ENCODE measurements at places on chromosomes 5 and 9. TPM values are rescaled to one million over a fixed set of nuclear protein-coding genes. Genes with fewer than 3 reads are reported as not detected.

DNA sequence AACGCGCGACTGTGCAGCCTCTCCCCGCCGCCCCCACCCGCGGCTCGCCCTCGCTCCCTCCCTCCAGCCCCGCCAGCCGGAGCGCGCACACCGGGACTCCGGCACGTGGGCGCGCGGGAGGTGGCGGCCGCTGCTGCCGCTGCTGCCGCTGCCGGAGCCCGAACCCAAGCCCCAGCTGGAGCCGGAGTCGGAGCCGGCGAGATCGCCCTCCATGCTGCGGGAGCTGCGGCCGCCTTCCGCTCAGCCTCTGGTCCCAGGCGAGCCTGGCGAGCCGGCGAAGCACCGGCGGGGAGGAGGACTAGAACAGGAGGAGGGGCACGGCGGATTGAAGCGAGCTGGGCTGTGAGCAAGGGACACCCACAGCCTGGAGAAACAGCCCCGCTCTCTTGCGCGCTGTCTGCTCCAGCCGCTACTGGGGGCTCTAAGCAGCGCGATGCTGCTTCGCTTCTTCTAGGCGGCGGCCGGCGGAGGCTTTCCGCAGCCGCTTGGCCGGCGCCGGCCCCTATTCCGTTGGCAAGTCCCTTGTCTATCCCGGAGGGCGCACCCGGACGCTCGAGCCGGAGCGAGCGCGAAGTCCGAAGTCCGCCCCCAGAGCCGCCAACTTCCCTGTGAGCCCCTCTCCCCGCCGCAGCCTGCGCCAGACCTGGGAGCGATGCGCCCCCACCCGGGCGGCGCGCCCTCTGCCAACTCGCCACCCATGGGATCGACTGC, 598.7 kb upstream of the SGCD start:
- DNase-seq, result peak; percentile 51

Gene CTXN3
- not detected for total RNA-seq

Gene SHC3
- 1.7 TPM for total RNA-seq

- DNase-seq, result no peak
These were observed 218.1 kb upstream of the CD180 start for GRCh38 chr5:67414712-67415111.

- DNase-seq, result no peak
These were observed 14.4 kb downstream of the GALNT12 start for GRCh38 chr9:98821831-98822230.

DNA sequence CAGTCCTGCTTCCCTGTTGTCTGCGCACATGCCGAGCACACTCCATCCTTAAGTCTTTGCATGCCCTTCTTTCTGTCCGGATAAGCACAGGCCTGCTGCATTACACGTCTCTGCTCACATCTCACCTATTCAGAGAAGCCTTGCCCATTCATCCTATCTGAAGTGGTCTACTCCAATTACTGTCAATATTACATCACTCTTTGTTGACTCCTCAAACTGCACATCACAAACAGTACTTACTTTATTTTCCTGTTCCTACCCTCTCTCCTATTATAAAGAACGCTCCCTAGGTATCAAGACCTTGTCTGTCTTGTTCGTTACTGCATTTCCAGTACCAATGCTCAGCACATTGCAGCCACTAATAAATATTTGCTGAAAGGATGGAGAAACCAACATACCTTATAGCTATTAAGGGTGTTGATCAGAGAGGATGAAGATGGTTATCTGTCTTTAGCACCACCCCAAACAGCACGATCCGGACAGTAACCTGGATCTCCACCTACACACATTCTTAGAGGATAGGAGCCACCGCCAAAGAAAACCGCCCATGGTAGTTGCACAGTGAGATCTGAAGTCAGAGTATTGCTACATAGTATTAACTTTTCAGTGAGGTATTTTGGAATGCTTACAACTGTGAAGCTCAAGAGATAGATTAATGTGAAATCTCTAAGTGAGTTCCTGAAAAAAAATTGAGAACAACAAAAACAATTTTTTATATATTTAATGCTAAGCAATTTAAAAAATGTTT, 1.6 kb upstream of the PRRC1 start:
- DNase-seq, result no peak

DNA sequence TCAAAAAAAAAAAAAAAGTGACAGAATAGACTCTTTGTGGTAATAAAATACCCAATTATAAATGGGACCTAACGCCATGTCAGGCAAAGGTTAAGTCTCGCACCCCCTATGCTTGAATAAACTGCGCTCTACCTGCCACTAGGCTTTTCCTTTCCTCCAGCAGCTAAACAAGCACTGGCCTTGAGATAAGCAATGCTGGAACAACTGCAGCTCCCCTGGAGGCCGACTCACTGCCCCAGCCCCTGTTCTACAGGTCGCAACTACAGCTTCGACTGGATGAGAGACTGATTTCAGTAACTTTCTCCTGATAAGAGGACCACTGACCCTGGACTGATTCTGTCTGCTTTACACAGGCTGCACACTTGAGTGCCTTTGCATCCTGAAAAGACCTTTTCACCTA, 210.2 kb downstream of the HSPA4 start:
- no peak for DNase-seq

- DNase-seq, result no peak
These were observed 150.1 kb downstream of the SLC28A3 start for GRCh38 chr9:84190411-84190810.

Gene ALDH7A1
- total RNA-seq, result 42.6 TPM

GRCh38 chr9:135661816-135662560, 1.1 kb upstream of the LCN9 start:
- DNase-seq, result no peak

GRCh38 chr9:5612185-5612530, 16.7 kb upstream of the RIC1 start:
- no peak for DNase-seq

DNA sequence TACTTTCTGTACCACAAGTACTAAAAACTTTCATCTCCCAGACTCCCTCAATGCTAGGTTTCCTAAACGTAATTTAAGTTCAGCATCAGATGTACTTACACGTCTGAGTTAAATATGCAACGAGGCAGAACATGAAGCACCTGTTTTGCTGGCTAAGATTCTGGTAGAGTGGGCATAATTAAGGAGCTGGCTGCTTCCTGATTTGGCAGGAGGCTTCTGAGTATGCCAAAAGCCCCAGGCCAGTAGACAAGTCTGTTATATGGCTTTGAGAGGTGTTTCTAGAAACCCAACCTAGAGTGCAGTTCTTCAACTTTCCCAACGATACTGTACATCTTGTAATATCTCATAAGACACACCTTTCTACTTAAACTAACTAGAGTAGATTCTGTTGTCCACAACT, 13.6 kb downstream of the TICAM2 start:
- DNase-seq, result no peak

Gene INSL6
- total RNA-seq, result not detected

- DNase-seq, result no peak
These were observed 26.5 kb upstream of the DOCK2 start for GRCh38 chr5:169610606-169611005.

- DNase-seq, result no peak
These were observed 9.9 kb downstream of the NR6A1 start for GRCh38 chr9:124761196-124761595.

Gene SHB
- 54.5 TPM for total RNA-seq

- DNase-seq, result no peak
These were observed 23.0 kb upstream of the SLC6A3 start for GRCh38 chr5:1468247-1468612.

GRCh38 chr9:93875330-93875729, 79.8 kb downstream of the BARX1 start:
- no peak for DNase-seq

DNA sequence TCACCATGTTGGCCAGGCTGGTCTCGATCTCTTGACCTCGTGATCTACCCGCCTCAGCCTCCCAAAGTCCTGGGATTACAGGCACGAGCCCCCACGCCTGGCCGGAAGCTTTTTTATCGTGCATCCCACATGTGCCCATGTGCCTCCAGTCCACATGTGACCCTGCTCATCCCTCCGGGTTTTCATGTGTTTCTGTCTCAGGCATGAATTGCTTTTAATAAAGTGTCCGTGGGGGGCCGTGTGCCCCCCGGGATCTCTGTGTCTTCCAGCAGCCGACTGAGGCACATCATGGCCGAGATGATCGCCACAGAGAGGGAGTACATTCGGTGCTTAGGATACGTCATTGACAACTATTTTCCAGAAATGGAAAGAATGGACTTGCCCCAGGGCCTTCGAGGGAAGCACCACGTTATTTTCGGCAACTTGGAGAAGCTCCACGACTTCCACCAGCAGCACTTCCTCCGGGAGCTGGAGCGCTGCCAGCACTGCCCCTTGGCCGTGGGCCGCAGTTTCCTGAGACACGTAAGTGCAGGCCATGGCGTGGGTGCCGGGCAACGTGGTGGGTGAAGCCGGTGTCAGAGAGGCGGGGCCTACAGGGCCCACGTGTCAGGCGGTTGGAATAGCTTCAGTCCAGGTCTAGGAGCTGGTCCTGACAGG, 22.1 kb upstream of the LRRC14B start:
- peak; percentile 63 for DNase-seq

Gene TARS1
- 62.2 TPM for total RNA-seq

Gene RABGAP1
- 55.6 TPM for total RNA-seq

- no peak for DNase-seq
These were observed 36.2 kb upstream of the ACO1 start for GRCh38 chr9:32348106-32348695.

Gene MYORG
- 94.5 TPM for total RNA-seq

DNA sequence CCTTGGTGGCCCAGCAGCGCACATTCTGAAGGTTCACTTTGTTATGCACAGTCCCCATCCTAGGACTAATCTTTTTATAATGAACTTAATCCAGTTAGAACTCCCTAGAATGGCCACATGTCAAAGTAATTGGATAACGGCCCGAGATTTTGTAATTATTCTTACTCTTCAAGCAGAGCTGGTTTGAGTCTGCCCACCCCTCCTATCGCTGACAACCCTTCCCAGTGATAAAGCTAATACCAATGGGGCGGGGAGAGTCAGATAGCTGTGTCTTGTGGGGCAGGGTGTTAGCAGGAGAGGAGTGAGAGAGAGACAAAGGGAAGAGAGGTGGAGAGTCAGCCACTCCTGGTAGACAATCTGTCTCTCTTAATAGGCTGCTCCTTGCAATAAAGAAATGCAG, 356.9 kb downstream of the SLIT3 start:
- no peak for DNase-seq

Gene SLC25A2
- total RNA-seq, result not detected

DNA sequence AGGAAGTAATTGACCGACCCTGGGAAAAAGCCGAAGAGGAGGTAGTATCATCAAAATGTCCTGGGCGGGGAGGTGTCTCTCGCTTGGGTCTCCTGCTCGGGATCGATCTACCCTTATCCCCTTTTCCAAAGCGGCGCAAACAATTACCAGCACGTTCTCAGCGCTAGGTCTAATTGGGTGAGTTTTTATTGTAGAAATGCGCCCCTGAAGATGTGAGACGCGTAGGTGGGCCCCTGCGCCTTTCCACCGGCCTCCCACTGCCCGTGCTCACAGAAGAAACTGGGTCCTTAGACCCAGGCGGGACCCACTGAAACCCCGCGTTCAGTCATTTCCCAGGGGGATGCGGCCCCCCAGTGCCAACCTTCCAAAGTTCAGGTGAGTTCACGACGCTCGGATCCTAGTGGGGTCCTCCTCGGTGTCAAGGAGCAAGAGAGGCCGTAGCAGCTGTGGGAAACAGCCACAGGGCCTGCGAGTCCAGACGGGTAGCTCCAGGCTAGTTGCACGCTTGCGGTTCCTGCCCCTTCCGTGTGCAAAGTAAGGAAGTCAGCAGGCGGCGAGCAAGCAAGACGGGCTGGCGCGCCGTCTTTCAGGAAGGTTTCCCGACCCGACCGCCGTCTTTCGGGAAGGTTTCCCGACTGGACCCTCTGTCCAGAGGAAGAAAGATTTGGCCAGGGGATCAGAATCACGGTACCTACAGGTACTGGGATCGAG, 1.5 kb downstream of the SMIM32 start:
- no peak for DNase-seq

- no peak for DNase-seq
These were observed 216.2 kb downstream of the PIK3R1 start for GRCh38 chr5:68431601-68432337.

Gene OR13C9
- total RNA-seq, result not detected

GRCh38 chr9:129140397-129141065, 29.3 kb downstream of the PTPA start:
- DNase-seq, result no peak

Gene ANKRD34B
- not detected for total RNA-seq

- DNase-seq, result no peak
These were observed 136.4 kb upstream of the PPP1R26 start for GRCh38 chr9:135343136-135343535.

- no peak for DNase-seq
These were observed 77.2 kb upstream of the TARS1 start for GRCh38 chr5:33363537-33363936.

Gene PMPCA
- total RNA-seq, result 41.2 TPM

GRCh38 chr5:136242611-136243010, 49.6 kb upstream of the SMIM32 start:
- no peak for DNase-seq

- no peak for DNase-seq
These were observed 673.4 kb upstream of the MEF2C start for GRCh38 chr5:89556215-89556913.

Gene C5orf58
- 0.52 TPM for total RNA-seq

GRCh38 chr5:152994033-152994680, 496.3 kb upstream of the GRIA1 start:
- no peak for DNase-seq

DNA sequence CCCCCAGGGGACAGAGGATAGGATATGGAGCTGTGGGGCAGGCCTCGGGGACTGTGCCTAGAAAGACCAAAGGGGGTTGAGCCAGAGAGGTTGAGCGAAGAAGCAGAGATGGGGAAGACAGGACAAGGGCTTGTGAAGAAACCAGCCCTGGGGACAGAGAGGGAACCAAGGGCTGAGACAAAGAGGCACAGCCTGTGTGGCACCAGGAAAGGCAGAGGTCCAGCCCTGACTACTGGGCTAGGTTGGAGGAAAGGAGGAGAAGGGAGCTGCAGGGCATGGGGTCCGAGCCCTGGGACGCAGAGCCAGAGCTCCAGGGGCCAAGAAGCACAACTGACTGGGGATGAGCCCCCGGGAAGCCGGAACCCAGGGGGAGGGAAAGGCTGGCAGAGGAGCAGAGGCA, 9.2 kb downstream of the REEP2 start:
- DNase-seq, result no peak

DNA sequence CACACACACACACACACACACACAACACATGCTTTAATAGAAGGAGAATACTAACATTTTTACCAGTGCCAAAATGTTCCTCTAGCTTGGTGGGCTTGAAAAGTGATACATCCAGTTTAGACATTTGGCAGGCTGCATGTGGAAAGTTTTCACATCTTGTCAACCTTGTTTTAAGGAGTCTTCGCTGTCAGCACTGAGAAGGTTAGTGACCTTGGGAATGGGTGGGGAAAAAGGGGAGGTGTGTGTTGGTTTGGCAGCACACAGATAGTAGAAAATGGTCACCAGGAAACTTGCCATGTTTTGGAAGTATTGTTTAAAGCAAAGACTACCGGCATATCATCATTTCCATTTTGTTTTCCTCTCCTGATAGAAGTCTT, 346.5 kb upstream of the ADAMTSL1 start:
- DNase-seq, result no peak

- peak; percentile 16 for DNase-seq
These were observed 655 bp downstream of the MARVELD2 start for GRCh38 chr5:69415584-69415958.

All from mucosa of gallbladder (tissue), 1 donor.